ENCODE measurements at places on chromosomes 16 and 17.

DNA sequence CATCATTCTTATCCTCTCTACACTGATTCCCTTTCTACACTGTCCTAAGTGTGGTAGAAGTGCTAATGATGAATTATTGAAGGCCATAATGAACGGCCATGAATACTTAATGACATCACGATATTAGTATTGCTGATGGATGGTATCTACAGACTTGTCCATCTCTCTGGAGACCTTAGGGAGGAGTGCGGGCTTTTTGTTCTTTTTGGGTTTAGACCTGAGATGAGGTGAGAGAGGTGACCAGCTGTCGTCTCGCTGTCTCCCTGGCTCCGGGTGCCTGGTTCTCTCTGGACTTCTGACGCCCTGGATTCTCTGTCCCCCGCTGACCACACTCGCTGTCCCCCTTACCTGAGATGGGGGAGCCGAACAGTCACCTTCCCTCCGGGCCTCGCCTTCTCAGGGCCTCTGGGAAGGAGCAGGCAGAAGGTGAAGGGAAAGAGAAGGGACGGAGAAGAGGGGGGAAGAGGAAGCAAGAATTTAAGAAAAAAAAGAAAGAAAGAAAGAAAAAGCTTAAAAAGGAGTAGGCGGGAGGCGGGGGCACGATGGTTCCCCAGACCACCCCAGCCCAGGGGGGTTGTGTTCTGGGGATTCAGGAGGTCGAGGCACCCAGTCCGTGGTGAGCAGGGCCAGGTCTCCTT, 17.1 kb downstream of the SGCA start:
- DNase-seq: no peak

GRCh38 chr16:9837481-9837880, 344.7 kb downstream of the GRIN2A start:
- no peak for DNase-seq

DNA sequence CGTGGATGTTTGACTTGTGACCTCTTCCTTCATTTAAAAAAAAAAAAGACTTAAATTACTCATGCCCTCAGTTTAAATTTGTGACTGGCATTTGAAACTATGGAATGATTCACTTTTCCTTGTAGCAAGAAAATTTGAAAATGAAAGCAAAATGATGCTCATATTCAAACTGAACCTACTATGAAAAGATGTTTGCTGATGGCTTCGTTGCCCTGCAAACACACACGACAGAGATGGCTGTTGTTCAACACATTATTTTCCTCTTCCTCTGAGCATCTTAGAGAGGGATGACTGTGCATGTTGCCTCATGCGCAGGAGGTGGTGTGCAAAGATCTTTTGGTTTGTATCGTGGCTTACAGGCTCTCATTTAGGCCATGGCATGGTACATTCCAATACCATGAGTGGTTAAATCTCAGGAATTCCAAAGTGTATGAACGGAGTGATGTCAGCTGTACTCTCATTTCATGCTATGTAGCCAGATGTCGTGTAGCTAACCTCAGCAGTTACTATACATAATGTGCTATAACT, 164.5 kb downstream of the PRKCA start:
- DNase-seq: no peak

DNA sequence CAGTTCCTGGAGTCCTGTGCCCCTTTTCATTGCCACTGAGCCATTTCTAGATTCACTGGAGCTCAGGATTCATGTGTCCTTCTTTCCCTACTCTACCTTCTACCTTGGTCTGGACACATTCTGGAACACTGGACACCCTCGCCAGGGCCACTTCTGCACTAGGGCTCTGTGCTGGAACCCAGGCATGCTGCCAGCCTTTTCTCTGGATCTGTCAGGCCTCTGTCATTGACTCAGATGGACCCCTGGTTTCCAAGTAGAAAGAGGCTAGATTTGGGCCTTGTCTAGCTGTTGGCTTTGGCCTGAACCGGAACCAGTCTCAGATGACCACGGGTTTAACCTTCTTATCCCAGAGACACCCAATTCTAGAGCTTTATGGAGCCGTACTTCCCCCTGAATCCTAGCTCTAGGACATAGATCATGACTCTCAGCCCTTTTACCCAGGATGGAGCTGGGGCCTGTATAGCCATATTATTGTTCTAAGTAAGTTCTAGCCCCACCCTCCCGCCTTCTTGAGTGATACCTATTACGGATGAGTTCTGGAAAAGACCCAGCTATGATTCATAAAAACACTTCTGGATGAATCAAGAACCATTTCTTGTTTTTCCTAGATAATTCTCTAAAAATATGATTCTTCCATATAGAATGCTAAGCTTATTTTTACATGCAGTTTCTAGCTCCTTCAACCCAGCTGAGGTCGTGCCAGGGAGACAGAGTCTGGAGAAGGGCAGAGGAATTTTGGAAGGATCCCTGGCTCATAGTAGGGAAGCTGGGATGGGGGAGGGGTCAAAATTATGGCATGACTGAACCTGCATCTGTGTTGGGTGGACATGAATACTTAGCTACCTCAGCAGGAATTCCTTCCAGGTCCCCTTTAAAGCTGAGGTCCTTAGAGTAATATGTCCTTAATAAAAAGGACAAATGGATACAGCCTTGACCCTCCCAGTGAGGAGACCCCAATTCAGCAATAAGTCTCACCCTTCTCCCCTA, 1.1 kb upstream of the CHRNB1 start:
- no peak for DNase-seq

- DNase-seq: no peak
Measured at GRCh38 chr17:71412803-71413202, 708.0 kb upstream of the SOX9 start.

DNA sequence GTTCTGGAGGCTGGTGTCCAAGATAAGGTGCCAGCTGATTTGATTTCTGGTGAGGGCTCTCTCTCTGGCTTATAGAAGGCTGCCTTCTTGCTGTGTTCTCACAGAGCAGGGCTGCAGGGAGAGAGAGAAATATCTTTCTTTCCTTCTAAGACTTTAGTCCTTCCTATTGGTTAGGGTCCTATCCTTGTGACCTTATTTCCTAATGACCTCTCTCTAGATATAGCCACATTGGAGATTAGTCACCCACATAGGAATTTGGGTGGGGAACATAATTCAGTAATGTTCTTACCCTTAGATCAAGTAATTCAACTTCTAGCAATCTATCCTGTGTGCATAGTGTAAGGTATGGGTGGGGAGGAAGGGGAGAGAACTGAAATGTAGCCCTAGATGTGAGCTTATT, 18.0 kb upstream of the ABCA5 start:
- DNase-seq: no peak

DNA sequence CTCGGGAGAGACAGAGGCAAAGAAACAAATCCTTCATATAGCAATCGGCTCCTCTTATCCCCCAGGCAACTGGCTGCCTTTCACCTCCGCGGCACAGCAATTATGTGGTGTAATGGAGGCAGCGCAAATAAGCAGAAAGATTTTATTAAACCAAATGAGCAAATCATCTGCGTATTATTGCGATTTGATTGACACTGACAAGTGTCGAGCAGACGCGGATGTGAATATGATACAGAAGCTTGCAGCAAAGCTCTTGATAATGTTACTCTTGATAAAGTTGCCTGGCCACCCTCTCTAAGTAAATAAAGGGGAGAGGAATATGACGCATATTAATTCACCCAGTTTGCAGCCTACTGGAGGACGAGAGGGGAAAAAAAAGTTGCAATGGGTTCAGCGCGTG, 26.5 kb upstream of the AKTIP start:
- no peak for DNase-seq

DNA sequence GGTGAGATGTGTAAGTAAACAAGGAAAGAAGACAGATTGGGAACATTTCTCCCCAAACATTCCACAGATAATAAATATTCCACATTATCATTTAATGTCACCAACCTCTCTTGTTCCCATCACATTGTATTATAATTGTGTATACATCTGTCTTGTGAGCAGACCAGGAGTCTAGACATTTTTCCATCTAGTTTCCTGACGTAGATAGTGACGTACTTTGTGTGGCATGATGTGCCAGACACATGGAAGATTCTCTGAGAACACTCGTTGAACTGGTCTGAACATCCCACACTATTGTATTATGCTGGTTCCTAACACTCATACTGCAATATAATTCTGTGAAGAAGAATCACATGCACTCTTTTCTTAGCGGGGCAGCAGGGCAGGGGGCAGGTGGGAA, 34.0 kb downstream of the WSB1 start:
- DNase-seq: no peak

DNA sequence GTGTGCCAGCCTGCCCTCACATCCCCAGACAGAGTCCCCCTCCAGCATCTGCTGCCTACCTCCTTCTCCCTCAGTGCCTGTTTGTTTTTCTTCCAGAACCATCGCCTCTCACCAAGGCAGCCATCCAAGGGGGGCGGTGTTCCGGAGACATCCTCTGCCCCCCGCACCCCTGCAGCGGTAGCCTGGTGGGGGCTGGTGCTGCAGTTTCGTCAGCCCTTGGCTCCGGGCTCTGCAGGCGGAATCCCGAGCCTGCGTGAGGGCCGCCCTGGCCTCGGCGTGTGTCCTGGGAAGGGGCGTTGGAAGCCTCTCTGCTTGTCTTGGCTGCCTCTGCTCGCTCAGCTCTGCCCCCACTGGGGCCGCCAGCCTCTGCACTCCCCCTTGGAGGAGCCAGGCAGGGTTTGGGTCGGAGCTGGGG, 126.0 kb upstream of the CIBAR2 start:
- DNase-seq: no peak

DNA sequence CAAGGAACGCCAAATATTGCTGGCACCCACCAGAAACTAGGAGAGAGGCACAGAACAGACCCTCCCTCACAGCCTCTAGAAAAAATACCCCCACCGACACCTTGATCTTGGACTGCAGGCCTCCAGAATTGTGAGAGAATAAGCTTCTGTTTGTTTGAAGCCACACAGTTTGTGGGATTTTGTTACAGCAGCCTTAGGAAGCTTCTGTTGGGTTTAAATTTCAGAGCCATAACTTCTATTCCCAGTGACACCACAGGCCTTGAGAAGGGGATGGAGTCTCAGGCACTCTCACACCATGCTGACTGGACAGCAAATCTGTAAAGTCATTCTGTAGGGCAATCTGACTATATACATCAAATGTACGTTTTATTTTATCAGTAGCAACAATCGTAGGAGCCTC, 38.6 kb downstream of the RNF112 start:
- no peak for DNase-seq

DNA sequence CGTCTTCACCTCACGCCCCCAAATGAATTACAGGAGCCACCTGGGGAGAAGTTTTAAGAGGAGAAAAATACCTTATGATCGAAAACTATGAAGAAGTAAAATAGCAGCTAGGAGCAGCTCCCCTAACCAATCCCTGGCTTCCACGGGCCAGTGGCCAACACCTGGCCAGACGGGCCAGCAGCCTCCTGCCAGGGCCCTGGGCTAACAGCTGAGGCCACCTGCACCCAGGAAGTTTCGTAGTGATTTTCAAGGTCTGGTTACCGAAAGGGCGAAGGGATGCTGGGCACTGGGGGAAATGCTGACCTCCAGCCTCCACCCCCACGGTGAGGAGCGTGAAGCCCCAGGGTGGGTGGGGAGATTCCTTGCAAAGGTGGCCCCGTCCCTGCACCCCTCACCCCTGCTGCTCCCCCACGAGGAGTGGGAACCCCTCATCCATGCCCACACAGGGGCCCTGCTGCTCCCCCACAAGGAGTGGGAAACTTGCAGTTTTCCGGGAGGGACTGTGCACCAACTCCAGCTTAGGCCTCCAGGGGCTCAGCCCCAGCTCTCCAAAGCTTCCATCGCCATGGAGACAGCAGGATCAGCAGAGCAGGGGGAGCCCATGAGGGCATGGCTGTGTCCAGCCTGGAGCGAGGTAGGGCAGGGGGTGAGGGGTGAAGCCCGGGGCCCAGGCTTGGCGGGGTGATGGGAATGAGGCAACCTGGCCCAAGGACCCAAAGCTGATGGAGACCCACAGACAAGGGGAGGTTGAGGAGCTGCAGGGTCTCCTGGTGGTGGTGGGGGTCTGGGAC, 31.9 kb upstream of the ACSF3 start:
- no peak for DNase-seq

DNA sequence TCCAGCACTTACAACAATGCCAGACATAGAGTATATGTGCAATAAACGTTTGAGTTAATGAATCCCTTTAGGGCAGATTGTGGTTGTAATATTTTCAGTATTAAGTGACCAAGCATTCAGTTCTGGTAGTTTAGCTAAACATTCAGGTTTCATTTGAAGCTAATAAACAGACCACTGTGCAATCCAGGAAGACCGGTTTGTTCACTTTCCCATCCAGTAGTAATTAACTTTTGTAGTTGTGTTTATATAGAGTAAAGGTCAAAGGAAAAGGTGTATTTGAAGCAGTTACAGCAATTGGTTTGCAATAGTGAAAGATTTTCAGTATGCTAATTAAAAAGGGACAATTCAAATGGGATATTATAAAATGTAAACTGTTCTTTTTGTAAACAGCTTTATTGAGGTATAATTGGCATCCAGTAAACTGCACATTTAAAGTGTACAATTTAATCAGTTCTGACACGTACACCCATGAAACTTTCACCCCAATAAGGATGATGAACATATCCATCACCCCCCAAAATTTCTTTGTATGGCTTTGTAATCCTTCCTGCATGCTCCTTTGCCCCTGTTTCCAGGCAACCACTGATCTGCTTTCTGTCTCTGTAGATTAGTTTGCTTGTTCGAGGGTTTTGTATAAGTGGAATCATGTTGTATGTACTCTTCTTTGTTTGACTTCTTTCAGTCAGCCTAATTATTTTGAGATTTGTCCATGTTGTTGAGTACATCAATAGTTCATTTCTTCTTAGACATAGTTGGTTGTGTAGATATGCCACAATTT, 26.3 kb downstream of the MRTFB start:
- DNase-seq: peak; percentile 17

DNA sequence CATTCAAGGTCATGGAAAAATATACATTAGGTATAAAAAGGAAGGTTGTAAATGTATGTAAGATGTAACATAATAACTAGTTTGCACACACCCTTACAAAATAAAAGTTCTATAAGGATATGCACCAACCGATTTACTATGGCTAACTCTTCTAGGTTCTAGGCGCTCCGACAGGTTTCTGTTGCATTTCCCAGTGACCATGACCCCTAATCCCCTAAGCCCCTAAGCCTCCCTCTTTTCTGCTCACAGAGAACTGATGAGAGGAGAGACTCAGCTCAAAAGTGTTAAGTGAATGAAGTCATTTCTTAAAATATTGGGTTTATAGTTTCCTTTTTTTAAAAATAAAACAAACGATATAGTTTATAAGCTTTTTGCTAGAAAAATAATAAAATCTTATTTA, 30.0 kb upstream of the HEATR6 start:
- no peak for DNase-seq

DNA sequence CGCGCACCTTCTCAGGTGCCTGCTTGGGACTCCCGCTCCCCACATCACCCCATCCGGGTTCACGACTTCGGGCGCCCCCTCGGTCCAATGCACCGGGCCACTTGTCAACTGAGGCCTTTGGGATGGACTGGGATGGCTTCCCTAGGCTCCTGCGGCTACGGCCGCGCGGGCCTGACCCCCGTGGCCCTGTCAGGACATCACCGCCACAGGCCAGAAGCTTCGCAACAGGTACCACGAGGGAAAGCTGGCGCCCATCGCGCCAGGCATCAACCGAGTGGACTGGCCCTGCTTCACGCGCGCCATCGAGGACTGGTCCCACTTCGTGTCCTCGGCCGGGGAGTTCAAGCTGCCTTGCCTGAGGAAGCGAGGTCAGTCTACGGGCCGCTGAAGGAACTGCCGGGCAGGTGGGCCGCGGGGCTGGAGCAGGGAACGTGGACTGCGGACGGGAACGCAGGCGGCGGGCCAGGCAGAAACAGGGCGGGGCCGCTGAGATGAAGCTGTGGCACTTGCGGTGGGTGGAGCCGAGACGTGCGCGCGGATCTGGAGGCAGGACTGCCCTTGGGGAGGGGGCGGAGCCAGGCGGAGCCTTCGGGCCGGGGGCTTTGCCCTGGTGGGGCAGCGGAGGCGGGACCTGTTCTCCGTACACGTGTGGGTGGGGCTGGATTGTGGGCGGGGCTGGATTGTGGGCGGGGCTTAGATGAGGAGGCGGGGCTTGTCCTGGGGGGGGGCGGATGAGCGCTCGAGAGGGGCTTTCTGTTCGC, 13.7 kb upstream of the CNGB1 start:
- peak; percentile 95 for DNase-seq
